ENCODE measurements at places on chromosomes 1 and 21.

DNA sequence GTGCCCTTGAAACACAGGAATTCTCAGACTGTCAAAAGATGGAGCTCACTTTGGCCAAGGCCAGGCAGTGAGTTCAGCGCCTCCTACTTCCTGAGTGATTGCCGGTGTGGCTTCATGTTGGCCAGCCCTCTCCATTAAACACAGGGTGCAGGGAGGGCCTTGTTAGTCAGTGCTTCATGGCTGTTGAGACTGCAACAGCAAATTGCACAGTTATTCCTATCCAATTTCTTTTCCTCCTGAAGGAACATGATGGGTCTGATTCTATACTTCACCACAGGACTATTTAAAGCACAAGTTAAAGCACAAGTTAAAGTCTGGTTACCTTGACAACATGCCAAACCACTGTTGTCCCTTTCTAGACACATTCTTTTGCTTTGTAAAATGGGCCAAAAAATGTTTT is 156.6 kb downstream of the SIPA1L2 start:
- no peak for DNase-seq

DNA sequence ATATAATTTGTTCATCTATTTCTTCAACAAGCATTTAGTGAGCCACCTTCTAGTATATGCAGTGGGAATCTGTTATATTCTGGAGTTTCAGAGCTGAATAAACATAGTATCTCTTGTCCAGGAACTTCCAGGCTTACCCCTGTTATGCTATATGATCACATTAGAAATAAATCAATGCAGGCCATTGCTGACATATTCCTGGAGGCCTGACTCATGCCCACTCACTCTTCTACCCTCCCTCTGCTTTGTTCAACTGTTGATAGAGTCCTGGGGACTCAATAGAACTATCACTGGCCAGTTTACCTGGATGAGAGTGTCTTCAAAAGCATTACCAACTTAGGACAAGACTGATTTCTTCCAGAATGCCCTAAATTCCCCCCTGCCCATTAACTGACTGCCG is 29.3 kb upstream of the SRSF10 start:
- no peak for DNase-seq

- DNase-seq, result no peak
Measured at GRCh38 chr1:242784084-242784483, 259.6 kb upstream of the PLD5 start.

GRCh38 chr21:45309069-45309986 is 21.6 kb upstream of the POFUT2 start:
- DNase-seq, result peak; percentile 34
